ENCODE measurements at places on chromosomes 16 and 17.

GRCh38 chr17:80361495-80362220, 53.3 kb upstream of the ENDOV start:
- DNase-seq, result no peak

GRCh38 chr16:86045591-86045971, 146.6 kb downstream of the IRF8 start:
- DNase-seq, result no peak

- no peak for DNase-seq
Measured at GRCh38 chr16:23826528-23827045, 9.2 kb upstream of the PRKCB start.

DNA sequence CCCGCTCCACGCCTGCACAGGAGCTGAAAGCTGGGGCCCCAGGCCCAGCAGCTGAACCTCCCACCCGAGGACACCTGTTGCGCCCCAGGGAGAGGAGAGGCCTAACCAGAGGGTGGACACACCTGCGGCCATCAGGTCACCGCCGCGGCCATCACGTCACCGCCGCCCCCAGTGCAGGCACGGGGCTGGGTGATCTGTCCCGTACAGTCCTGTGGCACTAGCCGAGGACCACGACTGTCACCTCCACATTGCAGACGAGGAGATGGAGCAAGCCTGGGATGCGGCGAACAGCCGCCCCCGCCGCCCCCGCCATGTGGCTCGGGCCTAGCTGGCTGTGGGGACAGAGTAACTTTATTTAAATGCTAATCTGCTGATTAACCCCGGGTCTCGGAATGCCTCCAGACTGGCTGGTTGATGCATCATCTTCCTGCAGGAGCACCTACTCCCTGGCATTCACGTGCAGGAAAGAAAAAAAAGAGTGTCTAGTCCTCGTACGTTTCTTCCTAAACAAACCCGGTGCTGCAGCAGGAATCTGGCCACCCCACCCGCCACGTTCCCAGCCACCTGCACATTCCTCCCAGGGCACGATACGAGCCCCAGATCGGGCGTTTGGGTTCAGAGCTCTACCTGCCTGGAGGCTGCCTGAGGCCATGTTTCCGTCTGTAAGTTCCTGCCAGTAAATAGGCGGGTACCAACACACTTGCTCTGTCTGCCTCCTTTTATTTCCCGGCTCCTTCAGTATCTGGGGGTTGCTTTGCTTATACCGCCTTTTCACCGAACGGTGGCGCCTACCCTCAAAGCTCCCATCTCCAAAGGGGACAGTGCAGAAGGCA, 29.9 kb downstream of the PIEZO1 start:
- DNase-seq, result no peak

- no peak for DNase-seq
Measured at GRCh38 chr17:39564211-39564848, 43.4 kb downstream of the NEUROD2 start.

DNA sequence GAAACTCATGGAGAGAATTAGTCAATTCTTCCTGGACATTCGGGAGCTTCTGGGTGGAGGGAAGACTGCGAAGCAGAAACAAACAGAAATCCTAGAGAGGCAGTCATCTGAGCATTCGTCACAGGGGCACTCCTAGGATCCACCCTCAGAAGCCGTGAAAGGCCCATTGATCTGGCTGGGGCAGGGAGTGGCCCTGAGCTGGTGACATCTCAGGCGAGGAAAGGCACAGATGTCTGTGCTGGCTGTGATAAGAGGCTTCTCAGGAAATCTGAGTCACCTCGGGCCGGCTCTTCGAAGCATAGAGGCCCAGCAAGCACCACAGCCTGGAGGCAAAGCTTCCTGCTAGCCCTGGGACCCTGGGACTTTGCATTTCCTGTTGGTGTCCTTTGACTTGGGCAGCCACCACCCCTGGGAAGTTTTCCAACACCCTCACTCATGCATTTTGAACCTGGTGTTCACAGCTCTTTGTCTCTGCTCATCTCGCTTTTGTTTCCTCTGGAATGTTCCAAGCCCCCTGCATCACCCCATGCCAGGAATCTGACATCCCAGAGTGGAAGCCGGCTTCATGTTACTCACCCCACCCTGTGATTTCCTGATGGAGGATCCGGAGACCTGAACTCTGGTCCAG, 23.3 kb upstream of the CDRT4 start:
- DNase-seq, result no peak

DNA sequence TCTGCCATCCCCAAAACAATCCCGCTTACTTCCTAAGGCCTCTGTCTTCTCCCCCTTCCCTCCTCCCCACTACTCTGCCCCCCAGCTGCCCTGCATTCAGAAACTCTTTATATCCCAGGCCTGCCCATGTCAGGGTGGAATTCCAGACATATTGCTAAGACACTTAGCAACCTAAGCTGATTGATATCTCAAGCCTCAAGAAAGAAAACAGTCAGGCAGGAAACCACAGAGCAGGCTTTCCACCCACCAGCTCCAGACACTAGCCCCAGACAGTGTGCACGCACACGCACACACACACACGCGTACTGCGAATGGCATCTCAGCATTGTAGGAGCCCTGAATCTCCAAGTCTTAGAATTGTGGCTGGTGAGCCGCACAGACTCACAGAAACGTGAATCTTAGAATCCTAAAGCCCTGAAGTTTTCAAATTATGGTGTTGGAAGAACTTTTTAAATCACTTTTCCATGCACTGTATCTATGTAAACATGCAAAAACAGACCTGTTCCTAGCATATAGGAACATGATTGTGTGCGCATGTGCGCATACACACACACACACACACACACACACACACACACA, 8.8 kb upstream of the LPCAT2 start:
- no peak for DNase-seq

- DNase-seq, result no peak
Measured at GRCh38 chr16:52470585-52470984, 76.4 kb downstream of the TOX3 start.

GRCh38 chr17:32240750-32241149, 24.9 kb upstream of the RHBDL3 start:
- DNase-seq, result no peak

DNA sequence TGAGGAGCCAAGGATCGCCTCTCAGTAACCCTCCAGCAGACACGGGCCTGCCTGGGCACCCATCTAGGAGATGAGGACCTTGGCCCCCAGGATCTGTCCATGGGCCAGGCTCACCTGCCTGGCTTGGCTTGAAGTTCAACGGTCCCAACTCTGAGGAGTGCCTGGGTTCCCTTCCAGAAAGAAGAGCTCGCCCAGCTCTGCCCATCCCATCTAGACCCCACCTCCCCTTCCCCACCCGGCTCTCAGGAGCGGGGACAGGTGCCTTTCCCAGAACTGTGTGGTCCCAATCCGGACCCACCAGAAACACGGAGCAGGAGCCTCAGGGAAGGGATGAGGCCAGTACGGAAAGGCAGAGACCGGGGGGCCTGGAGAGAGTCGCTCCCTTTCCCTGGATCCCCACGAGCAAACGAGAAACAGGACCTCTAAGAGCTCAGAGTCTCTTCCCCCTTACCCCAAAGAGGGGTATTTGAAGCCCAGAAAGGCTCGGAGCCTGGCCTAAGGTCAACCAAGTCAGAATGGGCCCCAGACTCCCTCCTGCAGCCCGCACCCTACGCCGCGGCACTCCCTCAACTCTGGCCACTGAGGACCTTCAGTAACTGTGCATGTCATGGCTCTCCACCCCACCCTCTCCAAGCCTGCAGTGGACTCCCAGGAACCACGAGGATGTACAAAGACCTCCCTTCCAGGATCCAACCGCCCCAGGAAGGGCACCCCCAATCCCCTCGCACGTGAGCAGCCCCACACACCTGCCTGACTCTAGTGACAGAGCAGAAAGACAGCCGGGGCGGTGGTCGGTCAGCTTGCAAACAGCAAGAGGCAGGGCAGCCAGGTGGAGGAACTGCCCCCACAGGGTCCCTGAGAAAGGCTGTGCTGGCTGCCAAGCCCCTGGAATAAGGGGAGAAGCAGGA, 5.4 kb downstream of the CLUH start:
- no peak for DNase-seq

DNA sequence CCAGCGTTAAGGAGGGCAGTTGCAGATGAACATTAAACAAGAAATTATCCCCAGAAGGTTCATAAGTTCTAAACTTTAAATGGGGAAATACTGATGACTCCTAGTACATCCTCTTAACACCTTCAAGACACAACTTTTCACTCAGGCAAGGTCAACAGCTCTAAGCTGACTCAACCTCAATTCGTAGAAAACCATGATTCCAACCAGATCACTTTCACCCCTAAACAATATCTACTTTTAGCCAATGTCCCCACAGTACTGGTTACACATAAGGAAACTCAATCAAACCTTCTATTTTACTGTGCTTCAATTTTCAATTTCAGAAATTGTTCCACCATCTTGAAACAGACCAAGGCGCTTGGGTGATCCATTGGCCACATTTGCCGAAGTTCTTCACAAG, 2.3 kb downstream of the CDYL2 start:
- no peak for DNase-seq

DNA sequence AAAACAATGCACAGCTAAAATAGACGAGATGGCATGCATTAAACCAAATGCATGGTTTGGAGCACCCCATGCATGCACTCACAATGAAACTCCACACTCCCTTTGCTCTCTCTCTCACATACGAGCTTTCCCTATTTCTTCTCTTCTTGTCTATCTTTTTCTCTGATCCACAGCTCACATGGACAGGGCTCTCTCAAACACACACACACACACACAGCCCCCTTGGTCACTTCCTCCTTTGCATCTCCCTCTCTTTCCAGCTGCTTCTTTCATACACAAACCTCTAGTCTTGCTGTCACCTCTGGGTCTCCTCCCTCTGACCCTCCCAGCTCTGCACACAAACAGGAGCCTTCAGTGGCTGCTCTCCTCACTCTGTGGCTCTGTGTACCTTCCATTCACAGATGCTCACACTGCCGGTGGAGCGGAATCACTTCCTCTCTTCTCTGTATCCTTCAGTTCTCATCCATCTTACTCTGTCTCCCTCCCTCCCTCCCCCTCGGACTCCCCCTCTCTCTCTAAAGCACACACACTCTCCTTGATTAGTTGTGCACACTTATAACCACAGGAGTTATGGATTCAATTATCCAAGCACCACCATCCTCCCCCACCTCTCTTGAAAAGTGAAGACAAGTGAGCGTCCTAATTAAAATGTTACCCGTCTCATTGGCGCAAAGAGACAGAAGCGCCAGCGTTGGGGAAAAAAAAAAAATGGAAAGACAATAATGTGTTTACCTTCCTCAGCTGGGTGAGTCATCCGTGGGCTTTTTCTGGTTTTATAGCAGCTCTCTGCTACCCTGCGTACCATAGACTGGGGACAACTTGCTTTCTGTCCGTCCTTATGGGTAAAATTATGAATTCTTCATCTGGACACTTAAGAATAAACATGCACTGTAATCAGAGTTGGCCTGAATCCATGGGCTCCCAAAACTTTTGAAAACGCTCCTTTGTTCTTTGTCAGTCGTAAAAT, 90.8 kb downstream of the SHISA6 start:
- DNase-seq, result no peak

GRCh38 chr16:75416904-75417565, 16.3 kb downstream of the CFDP1 start:
- DNase-seq, result no peak

DNA sequence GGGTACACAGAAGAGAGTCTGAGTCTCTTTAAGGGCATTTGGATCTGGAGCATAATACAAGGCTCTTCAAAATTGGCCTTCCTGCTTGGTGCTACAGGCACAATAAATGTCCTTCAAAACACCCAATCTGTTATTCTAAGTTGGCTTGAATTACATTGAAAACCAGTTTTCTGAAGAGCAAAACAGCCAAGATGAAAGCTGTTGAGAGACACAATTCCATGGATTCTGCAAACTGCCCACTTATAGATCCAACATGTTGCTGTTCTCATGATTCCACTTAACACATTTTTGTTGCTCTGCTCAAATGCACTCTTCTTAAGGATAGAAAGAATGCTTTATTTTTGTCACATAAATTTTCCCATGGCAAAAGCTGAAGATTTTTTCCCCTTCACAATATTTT, 525.9 kb upstream of the CDH8 start:
- no peak for DNase-seq

- no peak for DNase-seq
Measured at GRCh38 chr17:74770498-74771318, 5.4 kb downstream of the NAT9 start.

- no peak for DNase-seq
Measured at GRCh38 chr16:10668322-10669045, 26.2 kb downstream of the TEKT5 start.

DNA sequence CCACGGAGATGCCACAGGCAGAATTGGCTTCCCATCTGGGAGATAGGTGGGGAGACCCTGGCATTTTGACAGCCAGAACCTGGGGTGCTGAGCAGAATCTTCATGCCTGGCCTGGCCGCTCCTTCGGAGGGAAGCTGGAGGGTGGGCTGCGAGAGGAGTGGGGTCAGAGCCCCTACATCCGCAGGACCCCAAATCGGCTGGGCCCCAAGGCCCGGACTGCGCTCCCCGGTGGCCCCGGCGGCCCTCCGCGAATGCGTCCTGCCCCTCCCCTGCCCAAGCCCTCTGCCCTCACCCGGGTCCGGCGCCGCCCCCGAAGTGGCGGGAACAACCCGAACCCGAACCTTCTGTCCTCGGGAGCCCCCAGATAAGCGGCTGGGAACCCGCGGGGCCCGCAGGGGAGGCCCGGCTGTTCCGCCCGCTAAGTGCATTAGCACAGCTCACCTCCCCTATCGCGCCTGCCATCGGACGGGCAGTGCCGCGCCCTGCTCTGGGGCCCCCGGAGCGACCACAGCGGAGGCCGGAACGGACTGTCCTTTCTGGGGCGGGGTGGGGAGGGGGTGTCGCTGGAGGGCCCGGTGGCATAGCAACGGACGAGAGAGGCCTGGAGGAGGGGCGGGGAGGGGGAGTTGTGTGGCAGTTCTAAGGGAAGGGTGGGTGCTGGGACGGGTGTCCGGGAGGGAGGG, 850 bp upstream of the PNMT start:
- DNase-seq, result no peak

DNA sequence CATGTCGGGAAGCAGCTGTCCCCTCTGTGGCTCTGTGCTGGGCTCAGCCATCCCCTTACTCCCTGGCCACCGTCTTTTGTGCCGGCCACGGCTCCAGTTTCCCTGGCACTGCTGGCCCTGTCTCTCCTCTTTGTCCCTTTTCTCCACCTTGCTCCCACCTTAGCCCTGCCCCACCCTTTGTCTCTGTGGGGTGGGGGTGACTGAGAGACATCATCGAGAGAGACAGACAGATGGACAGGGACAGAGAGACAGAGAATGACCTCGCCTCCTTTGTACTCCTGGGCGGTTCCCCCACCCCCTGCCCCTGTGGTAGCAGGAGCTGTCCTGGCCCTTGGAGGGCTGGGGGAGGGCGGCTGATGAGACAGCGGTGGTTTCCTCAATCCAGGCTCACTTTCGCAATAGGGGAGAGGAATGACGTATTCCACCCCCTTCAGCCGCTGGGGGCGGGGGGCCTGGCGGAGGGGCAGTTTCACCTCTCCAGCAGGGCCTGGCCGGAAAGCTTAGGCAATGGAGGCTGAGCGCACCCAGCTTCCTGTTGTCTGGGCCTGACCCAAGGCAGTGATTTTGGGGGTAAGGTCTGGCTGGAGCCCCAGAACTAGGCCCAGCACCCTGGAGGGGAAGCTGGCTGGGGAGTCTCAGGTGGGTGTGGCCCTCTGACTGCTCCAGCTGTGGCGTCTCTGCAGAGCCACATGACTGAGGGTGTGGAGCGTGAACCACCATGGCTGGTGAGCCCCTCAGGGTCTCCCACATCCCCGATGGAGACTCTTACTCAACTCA, 7.3 kb downstream of the FMNL1 start:
- no peak for DNase-seq

GRCh38 chr17:35588196-35588920, 1.2 kb downstream of the AP2B1 start:
- no peak for DNase-seq

GRCh38 chr17:75950421-75950820, 9.6 kb upstream of the FBF1 start:
- DNase-seq, result no peak

- no peak for DNase-seq
Measured at GRCh38 chr17:21215935-21216334, 2.0 kb upstream of the TMEM11 start.
